ENCODE measurements at places on chromosomes 1 and 21. TPM values are rescaled to one million over a fixed set of nuclear protein-coding genes. Genes with fewer than 3 reads are reported as not detected.

- H3K27ac ChIP-seq: no peak overlapping the region
- no peaks in the 10 kb centered on the region for H3K36me3 ChIP-seq
- no peak for DNase-seq
- no peaks in the 10 kb centered on the region for H3K4me1 ChIP-seq
- no peak overlapping the region for H3K4me3 ChIP-seq
- no peaks in the 10 kb centered on the region for H3K27me3 ChIP-seq
Observed at GRCh38 chr1:186443638-186444037, 17.3 kb downstream of the PDC start.

Gene ATP6V1G3
- total RNA-seq: not detected

Gene PRAMEF25
- not detected for total RNA-seq

GRCh38 chr1:150621497-150622302 lies 7.7 kb downstream of the ENSA start:
- peaks cover 85% of the 10 kb centered on the region for H3K36me3 ChIP-seq
- H3K27me3 ChIP-seq: no peaks in the 10 kb centered on the region
- DNase-seq: peak; percentile 31
- H3K27ac ChIP-seq: peak overlapping the region; percentile 59

GRCh38 chr1:60958001-60958400 lies 124.4 kb upstream of the NFIA start:
- peaks cover 2% of the 10 kb centered on the region for H3K36me3 ChIP-seq
- H3K4me3 ChIP-seq: no peak overlapping the region
- peak overlapping the region; percentile 73 for H3K27ac ChIP-seq

GRCh38 chr1:242224461-242224860 lies 225.6 kb upstream of the MAP1LC3C start:
- H3K4me1 ChIP-seq: no peaks in the 10 kb centered on the region
- no peak overlapping the region for H3K4me3 ChIP-seq
- no peaks in the 10 kb centered on the region for H3K36me3 ChIP-seq
- H3K27me3 ChIP-seq: no peaks in the 10 kb centered on the region

GRCh38 chr1:42177541-42177981 lies 13.0 kb upstream of the GUCA2A start:
- no peak overlapping the region for H3K4me3 ChIP-seq
- H3K27me3 ChIP-seq: no peaks in the 10 kb centered on the region
- H3K27ac ChIP-seq: no peak overlapping the region
- no peaks in the 10 kb centered on the region for H3K4me1 ChIP-seq
- peaks cover 39% of the 10 kb centered on the region for H3K36me3 ChIP-seq
- no peak for DNase-seq

GRCh38 chr1:11529763-11530730 lies 51.1 kb downstream of the DISP3 start:
- no peak for DNase-seq
- H3K4me1 ChIP-seq: peaks cover 19% of the 10 kb centered on the region
- no peak overlapping the region for H3K4me3 ChIP-seq
- no peak overlapping the region for H3K27ac ChIP-seq

GRCh38 chr1:181179987-181180365 lies 91.5 kb downstream of the IER5 start:
- peaks cover 5% of the 10 kb centered on the region for H3K4me1 ChIP-seq
- DNase-seq: no peak
- peaks cover 62% of the 10 kb centered on the region for H3K27me3 ChIP-seq
- no peak overlapping the region for H3K27ac ChIP-seq
- no peak overlapping the region for H3K4me3 ChIP-seq

DNA sequence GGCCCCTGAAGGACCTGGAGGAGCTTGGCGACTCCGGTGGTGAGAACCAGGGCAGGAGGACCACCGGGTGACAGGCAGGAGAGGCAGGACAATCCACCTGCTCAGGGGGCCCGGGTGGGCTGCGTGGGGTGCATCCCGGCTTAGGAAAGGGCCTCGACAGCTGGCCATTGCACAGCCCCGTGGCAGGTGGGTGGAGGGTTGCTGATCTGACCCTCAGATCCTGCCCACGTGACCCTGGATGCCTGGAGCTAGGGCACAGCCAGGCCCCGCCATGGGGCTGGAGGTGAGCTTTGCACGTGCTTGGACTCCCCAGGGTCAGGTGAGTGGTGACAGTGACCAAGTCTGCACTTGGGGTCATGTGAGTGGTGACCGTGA lies 35.5 kb upstream of the SLC19A1 start:
- H3K4me1 ChIP-seq: peaks cover 39% of the 10 kb centered on the region
- DNase-seq: no peak
- peaks cover 82% of the 10 kb centered on the region for H3K27me3 ChIP-seq

DNA sequence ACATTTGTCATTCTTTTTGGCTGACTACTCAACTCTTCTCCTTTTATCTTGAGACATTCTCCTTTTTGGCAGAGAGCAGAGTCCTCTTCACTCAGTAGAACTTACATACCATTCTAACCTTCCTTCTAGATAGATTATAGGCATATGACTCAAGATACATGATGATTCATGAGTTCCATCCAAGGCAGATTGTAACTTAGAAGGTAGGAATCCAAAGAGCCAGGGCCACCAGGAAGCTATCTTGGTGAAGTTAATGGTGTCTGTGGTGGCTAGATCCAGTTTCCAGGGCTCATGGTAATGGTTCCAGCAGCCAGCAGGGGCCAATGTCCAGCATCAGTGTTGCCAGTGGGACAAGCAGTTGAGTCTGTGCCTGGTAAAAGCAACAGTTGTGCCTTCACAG lies 76.1 kb upstream of the KIAA0040 start:
- H3K27me3 ChIP-seq: no peaks in the 10 kb centered on the region
- H3K27ac ChIP-seq: no peak overlapping the region
- no peak for DNase-seq
- H3K4me1 ChIP-seq: no peaks in the 10 kb centered on the region
- H3K4me3 ChIP-seq: no peak overlapping the region
- H3K36me3 ChIP-seq: no peaks in the 10 kb centered on the region

DNA sequence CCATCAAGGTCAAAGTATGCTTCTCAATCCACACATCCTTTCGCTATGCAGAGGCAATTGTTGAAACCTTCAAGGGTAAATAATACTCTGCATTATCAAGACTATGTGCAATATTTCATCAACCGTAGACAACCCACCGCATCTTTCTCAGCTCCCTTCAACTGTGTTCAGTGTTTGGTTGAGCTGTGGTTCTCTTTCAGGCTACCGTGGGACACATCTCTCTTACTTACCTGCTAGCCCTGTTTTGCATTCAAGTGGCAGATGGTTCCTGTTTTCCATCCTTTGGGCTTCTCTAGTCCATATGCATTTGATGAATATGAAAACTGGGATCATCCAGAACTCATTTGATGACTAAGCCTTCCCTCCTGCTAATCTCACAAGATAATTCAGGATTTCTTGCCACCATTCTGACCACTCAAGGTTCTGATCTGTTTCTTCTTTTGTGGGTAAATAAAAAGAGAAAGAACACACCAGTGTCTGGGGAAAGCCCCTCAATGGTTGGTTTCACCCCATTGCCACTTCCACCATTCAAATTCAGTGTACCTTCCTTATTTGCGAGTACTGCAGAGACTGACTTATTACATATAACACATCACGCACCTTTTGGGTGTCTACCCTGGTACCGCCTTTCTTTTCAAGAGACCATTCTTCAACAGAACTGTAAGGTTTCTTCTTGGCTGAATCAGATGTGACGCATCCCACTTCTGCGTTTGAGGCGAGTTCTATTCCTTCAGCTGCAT lies 61.7 kb downstream of the BACE2 start:
- H3K36me3 ChIP-seq: no peaks in the 10 kb centered on the region
- no peaks in the 10 kb centered on the region for H3K27me3 ChIP-seq
- no peak overlapping the region for H3K4me3 ChIP-seq
- no peak for DNase-seq

DNA sequence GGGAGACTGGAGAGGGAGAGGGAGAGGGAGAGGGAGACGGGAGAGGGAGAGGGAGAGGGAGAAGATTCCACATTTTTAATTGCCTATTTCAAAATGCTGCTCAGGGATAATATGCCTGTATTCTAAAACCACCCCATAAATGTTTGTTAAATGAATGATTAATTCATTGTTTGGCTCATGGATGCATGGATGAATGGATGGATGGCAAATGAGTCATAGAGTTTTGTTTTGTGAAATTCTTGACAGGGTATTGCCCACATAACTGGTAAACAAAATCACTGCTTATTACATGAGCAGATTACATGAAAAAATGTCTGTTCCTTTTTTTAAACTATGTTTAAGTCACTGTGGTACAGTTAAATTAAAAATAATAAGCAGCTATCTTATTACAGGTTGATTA lies 220.4 kb downstream of the ZP4 start:
- no peak overlapping the region for H3K27ac ChIP-seq
- no peak for DNase-seq
- H3K4me3 ChIP-seq: no peak overlapping the region
- H3K27me3 ChIP-seq: no peaks in the 10 kb centered on the region

DNA sequence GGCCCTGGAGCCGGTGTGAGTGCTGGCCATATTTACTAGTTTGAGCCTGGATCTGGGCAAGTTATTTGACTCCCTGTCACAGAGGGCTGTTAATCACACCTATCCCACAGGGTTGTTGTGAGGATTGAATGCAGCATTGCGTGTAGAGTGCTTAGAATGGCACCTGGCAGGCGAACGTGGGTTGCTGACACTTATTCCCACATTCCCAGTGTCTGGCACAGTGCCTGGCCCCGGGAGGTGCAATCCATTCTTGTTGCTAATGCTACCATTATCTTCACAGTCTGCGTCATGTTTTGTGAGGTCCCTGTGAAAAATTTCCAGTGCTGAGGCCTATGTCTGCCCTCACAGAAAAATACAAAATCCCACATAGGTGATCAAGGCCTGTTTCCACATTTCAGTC lies 66.1 kb downstream of the CD2 start:
- H3K4me3 ChIP-seq: no peak overlapping the region
- no peaks in the 10 kb centered on the region for H3K27me3 ChIP-seq
- no peaks in the 10 kb centered on the region for H3K36me3 ChIP-seq
- H3K4me1 ChIP-seq: peaks cover 20% of the 10 kb centered on the region
- H3K27ac ChIP-seq: no peak overlapping the region

DNA sequence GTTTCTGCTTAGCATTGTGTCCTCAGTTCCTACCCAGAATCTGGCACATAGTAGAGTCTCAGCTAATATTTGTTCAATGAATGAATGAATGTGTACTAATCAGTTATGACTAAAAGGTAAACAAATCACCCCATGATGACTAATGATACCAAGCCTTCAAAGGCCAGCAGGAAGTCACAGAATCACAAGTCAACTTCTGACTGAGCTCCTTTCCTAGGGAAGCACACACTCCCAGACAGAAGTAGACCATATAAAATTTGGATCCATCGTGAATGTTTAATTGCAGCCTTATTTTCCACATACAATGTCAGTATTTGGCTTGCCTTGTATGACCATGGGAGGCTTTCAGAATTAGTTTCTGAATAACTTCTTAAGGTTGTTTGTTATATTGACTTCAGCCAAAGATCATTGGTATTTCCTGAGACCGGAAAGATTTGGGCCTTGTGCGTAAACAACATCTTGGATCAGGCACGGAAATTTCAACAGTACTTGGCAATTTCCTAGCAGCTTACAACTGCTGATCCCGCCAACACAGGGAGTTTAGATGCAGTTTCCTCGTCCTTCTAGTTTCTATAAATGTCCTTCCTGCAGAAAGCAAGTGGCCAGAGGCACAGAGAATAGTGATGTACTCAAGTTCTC lies 185.9 kb upstream of the ATP1B1 start:
- no peaks in the 10 kb centered on the region for H3K36me3 ChIP-seq
- H3K27me3 ChIP-seq: no peaks in the 10 kb centered on the region
- no peak overlapping the region for H3K4me3 ChIP-seq
- H3K27ac ChIP-seq: no peak overlapping the region

Gene RBBP4
- total RNA-seq: 409 TPM

DNA sequence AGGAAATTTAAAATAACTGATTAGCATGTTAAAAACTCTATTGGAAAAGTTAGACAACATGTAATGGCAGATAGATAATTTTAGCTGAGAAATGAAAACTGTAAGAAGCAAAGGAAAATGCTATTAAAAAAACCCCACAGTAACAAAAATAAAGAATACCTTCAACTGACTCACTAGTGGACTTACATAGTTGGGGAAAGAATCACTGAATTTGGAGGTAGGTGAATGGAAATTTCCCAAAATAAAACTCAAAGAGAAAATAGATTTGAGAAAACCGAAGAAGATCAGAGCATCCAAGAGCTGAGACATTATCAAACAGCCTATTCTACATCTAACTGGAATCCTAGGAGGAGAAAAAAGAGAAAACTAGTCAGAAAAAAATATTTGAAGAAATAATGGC lies 34.7 kb downstream of the PDE4B start:
- no peak overlapping the region for H3K27ac ChIP-seq
- no peaks in the 10 kb centered on the region for H3K36me3 ChIP-seq
- H3K27me3 ChIP-seq: no peaks in the 10 kb centered on the region

GRCh38 chr1:200877839-200878551 lies 5.2 kb downstream of the GPR25 start:
- H3K4me1 ChIP-seq: peaks cover 12% of the 10 kb centered on the region
- no peak for DNase-seq
- H3K4me3 ChIP-seq: no peak overlapping the region

DNA sequence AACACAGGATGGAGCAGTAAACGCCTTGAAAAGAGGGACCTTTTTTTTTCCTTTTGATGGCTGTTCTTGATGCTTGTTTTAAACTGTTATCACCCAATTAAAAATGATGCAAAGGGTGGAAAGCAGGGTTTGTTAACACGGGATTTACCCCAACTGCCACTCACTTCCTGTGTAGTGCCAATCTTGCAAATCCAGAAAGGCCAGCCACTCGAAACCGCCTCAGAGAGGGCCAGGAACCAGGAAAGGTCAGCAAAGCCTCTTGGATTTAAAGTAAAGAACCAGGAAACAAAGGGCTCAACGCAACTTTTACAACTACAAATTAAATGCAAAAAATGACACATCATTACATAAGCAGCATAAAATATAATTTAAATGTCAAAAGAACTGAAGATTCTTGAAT lies 347.4 kb downstream of the PDE4B start:
- no peaks in the 10 kb centered on the region for H3K4me1 ChIP-seq
- H3K27ac ChIP-seq: no peak overlapping the region
- H3K36me3 ChIP-seq: no peaks in the 10 kb centered on the region
- DNase-seq: no peak
- no peak overlapping the region for H3K4me3 ChIP-seq

GRCh38 chr1:159994896-159995295 lies 36.9 kb downstream of the PIGM start:
- H3K36me3 ChIP-seq: no peaks in the 10 kb centered on the region
- no peak overlapping the region for H3K27ac ChIP-seq
- H3K4me3 ChIP-seq: no peak overlapping the region
- no peak for DNase-seq
- no peaks in the 10 kb centered on the region for H3K4me1 ChIP-seq

GRCh38 chr1:159296706-159297375 lies 5.3 kb upstream of the FCER1A start:
- H3K36me3 ChIP-seq: no peaks in the 10 kb centered on the region
- H3K27ac ChIP-seq: no peak overlapping the region
- no peak for DNase-seq
- H3K4me3 ChIP-seq: no peak overlapping the region

GRCh38 chr1:212260557-212261355 lies 24.5 kb upstream of the PPP2R5A start:
- H3K27me3 ChIP-seq: no peaks in the 10 kb centered on the region
- no peak for DNase-seq
- no peak overlapping the region for H3K4me3 ChIP-seq
- no peaks in the 10 kb centered on the region for H3K36me3 ChIP-seq
- no peak overlapping the region for H3K27ac ChIP-seq
- H3K4me1 ChIP-seq: peaks cover 22% of the 10 kb centered on the region

Gene TUFT1
- total RNA-seq: 2.0 TPM

Data from K562 (cell line).